ENCODE measurements at places on chromosomes 11 and 22. TPM values are rescaled to one million over a fixed set of nuclear protein-coding genes. Genes with fewer than 3 reads are reported as not detected.

RRM1 gene
- 112 TPM for total RNA-seq

GGTLC2 gene
- total RNA-seq = not detected

DNA sequence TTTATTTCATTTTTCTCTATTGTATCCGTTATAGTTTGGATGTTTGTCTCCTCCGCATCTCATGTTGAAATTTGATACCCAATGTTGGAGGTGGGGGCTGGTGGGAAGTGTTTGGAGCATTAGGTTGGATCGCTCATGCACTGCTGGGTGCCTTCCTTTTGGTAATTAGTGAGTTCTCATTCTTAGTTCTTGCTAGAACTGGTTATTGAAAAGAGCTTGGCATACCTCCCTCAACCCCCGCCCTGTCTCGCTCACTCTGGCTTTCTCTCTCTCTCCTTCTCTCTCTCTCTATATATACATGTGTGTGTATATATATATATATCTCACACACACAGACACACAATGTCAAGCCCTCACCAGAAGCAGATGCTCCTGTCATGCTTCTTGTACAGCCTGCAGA, 978.7 kb downstream of the DLG2 start:
- no peaks in the 10 kb centered on the region for H3K4me1 ChIP-seq
- H3K27me3 ChIP-seq = no peaks in the 10 kb centered on the region
- no peak for DNase-seq
- no peaks in the 10 kb centered on the region for H3K36me3 ChIP-seq

- no peak overlapping the region for H3K27ac ChIP-seq
- DNase-seq = no peak
- H3K27me3 ChIP-seq = no peaks in the 10 kb centered on the region
- H3K4me1 ChIP-seq = no peaks in the 10 kb centered on the region
- H3K4me3 ChIP-seq = no peak overlapping the region
Observed at GRCh38 chr22:29343313-29343805, 27.9 kb upstream of the RASL10A start.

DNA sequence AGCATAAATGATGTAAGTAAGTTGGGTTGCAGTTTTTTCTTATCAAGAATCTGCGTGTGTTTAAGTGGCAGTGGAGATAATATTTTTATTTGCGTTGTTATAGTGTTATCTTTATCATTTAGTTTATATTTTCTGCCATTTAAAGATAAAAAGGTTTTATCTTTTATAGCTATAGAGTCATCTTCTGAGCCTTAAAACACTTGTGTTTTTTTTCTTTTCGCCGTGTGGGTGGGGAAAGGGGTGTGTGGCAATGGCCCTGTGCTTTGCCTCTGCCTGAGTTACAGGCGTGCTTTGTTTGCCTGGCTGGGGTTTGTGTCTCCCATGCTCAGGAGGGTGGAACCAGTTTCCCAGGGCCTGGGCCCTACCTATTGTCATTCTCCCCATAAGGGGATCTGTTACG, 16.2 kb downstream of the ARHGEF12 start:
- H3K4me1 ChIP-seq = peaks cover 2% of the 10 kb centered on the region
- no peak overlapping the region for H3K4me3 ChIP-seq
- no peak for DNase-seq
- H3K36me3 ChIP-seq = peaks cover 3% of the 10 kb centered on the region
- H3K27me3 ChIP-seq = no peaks in the 10 kb centered on the region
- no peak overlapping the region for H3K27ac ChIP-seq

GRCh38 chr11:106001304-106002012, 20.6 kb downstream of the MSANTD4 start:
- no peak overlapping the region for H3K27ac ChIP-seq
- H3K4me3 ChIP-seq = no peak overlapping the region
- no peaks in the 10 kb centered on the region for H3K27me3 ChIP-seq
- no peaks in the 10 kb centered on the region for H3K4me1 ChIP-seq
- no peak for DNase-seq

FOLR3 gene
- total RNA-seq = not detected

CCDC89 gene
- total RNA-seq = not detected

DNA sequence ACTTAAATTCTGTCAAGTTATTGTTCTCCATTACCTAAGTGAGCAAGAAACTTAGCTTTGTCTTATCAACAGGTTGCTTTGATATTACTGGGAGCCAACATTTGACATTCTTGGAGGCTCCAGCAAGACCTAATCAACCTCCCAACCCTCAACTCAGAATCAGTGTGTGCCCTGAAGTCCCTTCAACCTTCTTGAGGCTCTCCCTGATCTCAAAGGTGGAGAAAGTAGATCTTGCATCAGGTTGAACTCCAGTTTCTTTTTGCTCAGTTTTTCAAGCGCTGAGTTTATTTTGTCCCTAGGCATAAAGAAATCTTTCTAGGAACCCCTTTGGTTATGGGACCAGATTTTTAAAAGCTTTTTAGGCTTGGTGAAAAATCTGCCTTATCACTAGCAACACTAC, 1.4 kb downstream of the FAM111A start:
- peak overlapping the region; percentile 81 for H3K4me3 ChIP-seq
- no peaks in the 10 kb centered on the region for H3K27me3 ChIP-seq
- peak overlapping the region; percentile 38 for H3K27ac ChIP-seq
- peak; percentile 42 for DNase-seq

DNA sequence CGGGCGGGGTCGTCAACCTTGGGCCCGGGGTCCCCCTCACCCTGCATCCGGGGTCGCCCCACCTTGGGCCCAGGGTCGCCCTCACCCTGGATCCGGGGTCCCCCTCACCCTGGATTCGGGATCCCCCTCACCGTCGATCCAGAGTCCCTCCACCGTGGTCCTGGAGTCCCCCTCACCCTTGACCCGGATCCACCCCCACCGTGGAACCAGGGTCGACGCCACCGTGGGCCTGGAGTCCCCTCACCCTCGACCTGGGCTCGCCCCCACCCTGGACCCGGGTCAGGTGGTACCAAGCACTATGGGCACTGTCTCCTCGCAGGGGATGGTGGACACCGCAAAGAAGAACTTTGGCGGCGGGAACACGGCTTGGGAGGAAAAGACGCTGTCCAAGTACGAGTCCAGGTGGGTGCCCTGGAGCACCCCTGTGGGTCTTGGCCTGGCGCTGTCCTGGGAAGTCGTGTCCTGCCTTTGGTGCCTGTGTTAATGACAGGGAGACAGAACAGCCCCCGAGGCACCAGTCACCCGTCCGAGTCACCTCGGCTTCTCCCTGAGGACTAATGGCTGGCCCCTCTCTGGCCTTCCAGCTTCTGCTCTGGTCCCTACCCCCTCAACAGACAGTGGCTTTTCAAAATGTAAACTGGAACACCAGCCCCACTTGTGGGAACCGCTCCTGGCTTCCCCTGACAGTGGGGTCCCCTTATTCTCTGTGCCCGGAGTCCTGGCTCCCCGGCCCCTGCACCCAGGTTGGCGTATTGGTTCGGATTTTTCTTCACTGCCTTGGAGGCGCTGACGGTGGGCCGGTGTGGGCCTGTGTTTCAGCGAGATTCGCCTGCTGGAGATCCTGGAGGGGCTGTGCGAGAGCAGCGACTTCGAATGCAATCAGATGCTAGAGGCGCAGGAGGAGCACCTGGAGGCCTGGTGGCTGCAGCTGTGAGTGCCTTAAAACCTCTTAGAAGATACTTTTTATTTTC, 762 bp downstream of the CRELD2 start:
- no peak for DNase-seq
- peaks cover 14% of the 10 kb centered on the region for H3K4me1 ChIP-seq
- H3K27ac ChIP-seq = peak overlapping the region; percentile 25
- no peaks in the 10 kb centered on the region for H3K27me3 ChIP-seq
- H3K36me3 ChIP-seq = peaks cover 8% of the 10 kb centered on the region

GRCh38 chr11:67606093-67606491, 644 bp upstream of the NDUFV1 start:
- H3K36me3 ChIP-seq = peaks cover 3% of the 10 kb centered on the region
- peaks cover 3% of the 10 kb centered on the region for H3K27me3 ChIP-seq
- H3K4me3 ChIP-seq = peak overlapping the region; percentile 92
- peaks cover 6% of the 10 kb centered on the region for H3K4me1 ChIP-seq
- DNase-seq = no peak

DDI1 gene
- not detected for total RNA-seq

DNA sequence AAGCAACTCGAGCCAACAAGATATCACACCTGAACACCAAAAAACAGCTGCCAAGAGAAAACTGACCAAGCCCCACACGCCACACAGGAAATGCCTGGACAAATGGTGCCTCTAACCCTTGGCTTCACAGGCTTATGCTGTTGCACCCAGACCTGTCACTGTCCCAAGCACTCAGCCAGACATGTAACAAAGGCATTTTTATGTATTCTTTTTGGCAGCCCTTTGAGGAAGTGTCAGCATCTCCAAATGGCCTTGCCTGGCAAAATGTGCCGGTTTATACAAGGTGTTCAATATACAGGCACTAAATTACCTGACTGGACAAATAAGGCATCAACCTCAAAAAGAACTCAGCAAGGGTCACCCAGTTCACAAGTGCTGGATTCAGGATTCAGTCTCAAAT, 6.1 kb downstream of the HDHD5 start:
- H3K27me3 ChIP-seq = no peaks in the 10 kb centered on the region
- H3K4me3 ChIP-seq = no peak overlapping the region
- no peak for DNase-seq
- H3K27ac ChIP-seq = no peak overlapping the region

GRCh38 chr11:10935015-10935559, 77.2 kb upstream of the ZBED5 start:
- no peak overlapping the region for H3K27ac ChIP-seq
- no peaks in the 10 kb centered on the region for H3K36me3 ChIP-seq
- H3K4me1 ChIP-seq = peaks cover 12% of the 10 kb centered on the region
- no peaks in the 10 kb centered on the region for H3K27me3 ChIP-seq

TCN2 gene
- 80.6 TPM for total RNA-seq

DNA sequence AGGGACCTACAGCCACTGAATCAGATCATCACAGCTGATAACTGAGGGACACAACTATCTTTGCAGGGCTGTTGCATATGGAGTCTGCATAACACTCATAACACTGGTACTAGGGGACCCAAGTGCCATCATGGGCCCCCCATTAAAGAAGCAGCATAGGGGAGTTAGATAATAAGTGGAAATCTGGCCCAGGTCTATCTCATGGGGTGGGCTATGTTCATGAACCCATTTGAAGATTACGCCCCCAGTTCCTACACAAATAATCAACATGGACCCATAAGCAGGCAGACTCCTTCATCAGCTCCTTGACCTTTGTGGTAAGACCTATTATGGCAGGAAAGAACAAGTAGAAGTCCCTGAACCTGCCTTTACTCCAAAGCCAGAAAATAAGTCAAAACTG, 48.8 kb downstream of the ASCL2 start:
- H3K36me3 ChIP-seq = no peaks in the 10 kb centered on the region
- no peak overlapping the region for H3K27ac ChIP-seq
- DNase-seq = no peak
- peaks cover 10% of the 10 kb centered on the region for H3K27me3 ChIP-seq
- H3K4me3 ChIP-seq = no peak overlapping the region

GRCh38 chr11:46119352-46120216, 1.7 kb downstream of the PHF21A start:
- no peak overlapping the region for H3K27ac ChIP-seq
- no peaks in the 10 kb centered on the region for H3K27me3 ChIP-seq
- peaks cover 14% of the 10 kb centered on the region for H3K4me1 ChIP-seq

DNA sequence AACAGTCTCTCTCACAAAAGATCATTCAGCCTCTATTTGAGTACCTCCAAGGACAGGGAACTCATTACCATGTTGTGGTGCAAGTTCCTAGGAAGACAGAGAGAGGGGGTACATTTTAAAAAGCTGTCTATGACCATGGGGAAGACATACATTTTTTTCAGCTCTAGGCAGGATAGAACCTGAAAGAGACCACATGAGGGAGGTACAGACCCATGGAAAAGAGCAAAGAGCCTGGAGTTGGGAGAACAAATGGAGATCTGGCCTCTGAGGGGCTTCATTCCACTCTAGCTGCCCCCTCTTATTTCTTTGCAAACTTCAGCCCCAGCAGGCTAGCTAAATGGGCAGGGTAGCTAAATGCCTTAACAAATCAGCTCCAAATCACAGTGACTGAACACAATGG, 36.3 kb downstream of the KCNC1 start:
- no peaks in the 10 kb centered on the region for H3K4me1 ChIP-seq
- DNase-seq = no peak
- H3K36me3 ChIP-seq = no peaks in the 10 kb centered on the region
- H3K4me3 ChIP-seq = no peak overlapping the region
- H3K27me3 ChIP-seq = no peaks in the 10 kb centered on the region

ESAM gene
- 303 TPM for total RNA-seq

DCHS1 gene
- total RNA-seq = 73.1 TPM

RAB36 gene
- total RNA-seq = 2.6 TPM

DNA sequence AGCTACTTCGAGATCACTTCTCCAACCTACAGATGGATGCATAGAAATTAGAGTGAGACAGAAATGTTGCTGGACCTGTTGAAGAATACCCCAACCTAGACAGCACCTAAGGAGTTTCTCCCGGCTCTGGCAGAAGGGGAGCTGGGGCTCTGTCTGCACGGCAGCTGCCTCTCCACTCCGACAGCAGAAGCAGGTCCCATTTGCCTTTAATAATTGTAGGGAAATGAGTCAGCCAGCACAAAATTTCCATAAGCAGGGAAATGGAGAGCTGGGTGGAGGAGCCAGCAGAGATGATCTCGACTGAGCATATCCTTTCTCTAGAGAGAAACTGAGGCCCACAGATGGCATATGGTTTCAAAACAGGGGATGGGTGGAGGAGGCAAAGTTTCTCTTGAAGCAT, 80.1 kb downstream of the EFCAB6 start:
- no peak overlapping the region for H3K4me3 ChIP-seq
- DNase-seq = peak; percentile 4
- H3K27ac ChIP-seq = no peak overlapping the region
- H3K27me3 ChIP-seq = peaks cover 2% of the 10 kb centered on the region
- no peaks in the 10 kb centered on the region for H3K36me3 ChIP-seq
- H3K4me1 ChIP-seq = no peaks in the 10 kb centered on the region

- no peak overlapping the region for H3K4me3 ChIP-seq
- H3K4me1 ChIP-seq = peaks cover 17% of the 10 kb centered on the region
- no peak overlapping the region for H3K27ac ChIP-seq
- H3K27me3 ChIP-seq = peaks cover 6% of the 10 kb centered on the region
Observed at GRCh38 chr11:70070706-70071105, 7.4 kb upstream of the ANO1 start.

NCF4 gene
- not detected for total RNA-seq

DNA sequence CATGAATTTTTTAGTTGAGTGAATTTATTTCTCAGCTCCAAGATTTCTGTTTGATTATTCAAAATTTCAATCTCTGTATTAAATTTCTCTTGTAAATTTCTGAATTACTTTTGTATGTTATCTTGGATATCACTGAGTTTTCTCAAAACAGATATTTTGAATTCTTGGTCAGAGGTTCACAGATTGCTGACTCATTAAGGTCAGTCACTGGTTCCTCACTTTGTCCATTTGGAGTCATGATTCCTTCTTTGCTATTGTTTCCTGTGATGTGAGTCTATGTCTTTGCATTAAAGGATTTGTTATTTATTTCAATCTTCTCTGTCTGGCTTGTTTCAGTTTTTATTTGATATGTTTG, 10.2 kb upstream of the IL17RA start:
- no peak overlapping the region for H3K27ac ChIP-seq
- no peak overlapping the region for H3K4me3 ChIP-seq
- no peaks in the 10 kb centered on the region for H3K36me3 ChIP-seq
- no peak for DNase-seq

PKNOX2 gene
- total RNA-seq = 0.11 TPM
